AG09309 (cell line): ENCODE measurements at places on chromosomes 1 and 21.

- DNase-seq: no peak
These were observed 32.1 kb upstream of the TNFRSF1B start for GRCh38 chr1:12134716-12135115.

DNA sequence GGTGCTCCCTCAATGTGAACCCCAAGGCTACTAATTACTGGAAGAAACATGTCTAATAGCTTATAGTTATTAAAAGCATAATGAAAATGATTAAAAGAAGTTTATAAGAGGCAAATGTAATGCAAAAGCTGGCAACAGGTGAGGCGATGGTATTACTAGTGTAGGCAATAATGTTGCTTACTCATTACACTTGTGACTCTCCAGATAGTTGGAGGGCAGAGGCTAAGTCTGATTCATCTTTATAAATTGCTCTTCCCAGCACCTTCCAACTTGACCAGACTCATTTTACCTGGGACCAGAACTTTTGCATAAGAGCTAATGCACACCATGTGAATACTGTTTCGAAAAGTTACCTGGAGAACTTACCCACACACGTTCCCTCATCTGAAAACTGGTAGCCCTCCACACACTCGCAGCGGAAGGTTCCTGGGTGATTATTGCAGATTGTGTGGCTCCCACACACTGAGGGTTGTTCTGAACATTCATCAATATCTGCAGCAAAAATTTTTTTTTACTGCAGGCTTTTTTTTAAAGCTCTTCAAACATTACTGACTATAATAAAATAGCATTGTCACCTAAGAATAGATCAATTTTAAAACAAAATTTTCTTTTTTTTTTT, 48.0 kb downstream of the NID1 start:
- DNase-seq: no peak

GRCh38 chr1:21313203-21313885, 23.1 kb upstream of the ECE1 start:
- no peak for DNase-seq

DNA sequence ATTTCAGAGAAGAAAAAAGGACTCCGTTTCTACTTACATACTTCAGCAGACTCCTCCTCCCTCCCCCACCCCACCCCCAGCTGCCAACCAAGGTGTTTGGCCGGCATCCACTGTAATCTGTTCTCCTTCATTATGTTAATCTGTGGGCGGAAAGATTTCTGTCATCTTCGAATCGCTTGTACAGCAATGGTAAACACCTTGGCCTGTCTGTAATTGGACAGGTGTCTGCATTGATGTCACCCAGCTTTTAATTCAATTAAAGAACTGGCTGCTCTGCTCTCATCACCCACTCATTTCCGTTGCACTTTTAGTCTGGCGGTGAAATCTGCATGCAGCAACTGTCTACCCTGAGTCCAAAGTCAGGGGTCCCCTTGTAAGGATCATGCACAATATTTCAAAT, 368.6 kb downstream of the USH2A start:
- no peak for DNase-seq

DNA sequence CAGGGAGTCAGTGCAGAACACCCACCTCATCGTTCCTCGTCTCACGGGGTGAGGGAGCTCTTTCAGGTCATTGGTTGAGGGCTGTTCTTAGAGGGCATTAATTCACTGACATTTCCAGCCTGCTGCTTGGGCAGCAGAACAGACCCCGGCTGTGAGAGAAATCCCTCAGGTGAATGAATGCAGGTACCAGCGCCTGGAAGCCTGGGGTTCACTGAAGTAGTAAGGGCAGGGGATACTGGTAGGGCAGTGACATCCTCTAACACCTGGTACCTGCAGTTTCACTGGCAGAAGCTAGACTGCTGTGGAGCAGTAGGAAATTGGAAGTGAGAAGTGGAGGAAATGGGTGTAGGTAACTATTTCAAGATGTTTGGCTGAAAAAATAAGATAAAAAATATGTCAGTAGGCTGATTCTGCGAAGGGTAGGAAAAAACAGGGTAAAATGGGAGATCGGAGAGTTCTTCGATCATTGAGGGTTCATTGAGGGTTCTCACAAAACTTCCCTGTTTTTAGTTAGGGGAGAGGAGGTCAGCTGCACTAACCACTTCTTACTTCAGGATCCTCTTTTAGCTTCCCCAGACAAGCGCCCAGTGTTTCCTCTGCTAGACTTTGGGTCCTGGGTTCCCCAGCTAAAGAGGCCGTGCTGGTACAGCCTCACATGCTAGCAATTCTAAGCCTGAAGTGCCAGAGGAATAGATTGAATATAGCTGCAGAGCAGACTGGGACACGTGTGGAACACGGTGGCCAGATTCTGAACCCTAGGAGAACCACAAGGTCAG, 55.2 kb downstream of the RNF220 start:
- DNase-seq: no peak

DNA sequence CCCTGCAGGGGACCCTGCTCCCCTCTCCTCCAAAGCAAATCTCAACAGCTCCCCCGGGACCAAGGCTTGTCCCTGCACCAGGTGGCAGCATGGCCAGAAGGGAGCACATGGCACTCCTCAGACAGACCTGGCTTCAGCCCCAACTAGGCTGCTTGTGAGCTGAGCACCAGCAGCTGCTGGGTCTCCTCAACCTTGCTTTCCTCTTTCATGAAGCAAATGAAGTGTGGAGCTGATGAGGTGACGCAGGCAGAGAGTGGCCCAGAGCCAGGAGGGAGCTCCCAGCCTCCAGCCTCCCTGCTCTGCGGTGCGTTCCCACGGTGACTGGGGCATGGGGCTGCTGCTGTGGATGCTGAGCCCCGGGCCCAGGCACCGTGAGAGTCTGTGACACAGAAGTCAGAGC, 34.0 kb downstream of the MEGF6 start:
- DNase-seq: no peak

GRCh38 chr1:47821760-47822159, 175.4 kb downstream of the TRABD2B start:
- no peak for DNase-seq

DNA sequence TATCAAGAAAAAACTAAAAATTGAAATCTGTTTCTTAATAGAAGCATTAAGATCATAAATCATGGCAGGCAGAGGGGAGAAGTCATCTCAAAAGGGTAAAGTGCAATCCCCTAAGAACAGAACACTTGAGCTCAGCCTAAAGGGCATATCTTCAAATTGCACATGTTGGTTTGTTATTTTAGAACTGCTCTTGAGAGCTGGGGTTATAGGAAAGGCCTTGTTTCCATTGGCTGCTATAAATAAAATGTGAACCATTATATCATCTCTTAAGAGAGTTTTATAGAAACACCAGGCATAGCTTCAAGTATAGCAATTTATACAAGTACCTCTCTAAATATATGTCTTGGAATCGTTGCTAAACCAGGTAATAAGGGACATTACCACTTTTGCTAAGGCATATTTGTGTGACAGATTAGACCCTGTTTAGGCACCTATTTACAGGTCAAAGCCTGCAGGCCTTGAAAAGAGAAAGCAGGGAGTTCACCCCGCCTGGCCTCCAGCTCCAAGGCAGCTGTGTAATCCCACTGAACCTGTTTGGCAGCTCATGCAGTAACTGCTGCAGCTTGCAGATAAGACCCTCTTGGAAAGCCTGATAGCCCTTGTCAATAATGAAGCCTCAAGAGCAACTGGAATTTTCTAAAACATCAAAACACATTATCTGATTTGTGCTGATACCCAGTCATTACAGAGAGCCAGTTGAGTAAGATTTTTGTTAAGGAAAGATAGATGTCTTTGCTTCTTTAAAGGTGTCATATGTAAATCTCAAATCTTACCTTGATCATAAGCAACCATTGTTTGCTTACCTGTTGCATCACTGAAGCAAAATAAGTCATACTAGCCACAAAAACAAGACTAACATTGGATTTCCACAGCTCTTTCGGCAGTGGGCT, 24.2 kb upstream of the SYDE2 start:
- no peak for DNase-seq

DNA sequence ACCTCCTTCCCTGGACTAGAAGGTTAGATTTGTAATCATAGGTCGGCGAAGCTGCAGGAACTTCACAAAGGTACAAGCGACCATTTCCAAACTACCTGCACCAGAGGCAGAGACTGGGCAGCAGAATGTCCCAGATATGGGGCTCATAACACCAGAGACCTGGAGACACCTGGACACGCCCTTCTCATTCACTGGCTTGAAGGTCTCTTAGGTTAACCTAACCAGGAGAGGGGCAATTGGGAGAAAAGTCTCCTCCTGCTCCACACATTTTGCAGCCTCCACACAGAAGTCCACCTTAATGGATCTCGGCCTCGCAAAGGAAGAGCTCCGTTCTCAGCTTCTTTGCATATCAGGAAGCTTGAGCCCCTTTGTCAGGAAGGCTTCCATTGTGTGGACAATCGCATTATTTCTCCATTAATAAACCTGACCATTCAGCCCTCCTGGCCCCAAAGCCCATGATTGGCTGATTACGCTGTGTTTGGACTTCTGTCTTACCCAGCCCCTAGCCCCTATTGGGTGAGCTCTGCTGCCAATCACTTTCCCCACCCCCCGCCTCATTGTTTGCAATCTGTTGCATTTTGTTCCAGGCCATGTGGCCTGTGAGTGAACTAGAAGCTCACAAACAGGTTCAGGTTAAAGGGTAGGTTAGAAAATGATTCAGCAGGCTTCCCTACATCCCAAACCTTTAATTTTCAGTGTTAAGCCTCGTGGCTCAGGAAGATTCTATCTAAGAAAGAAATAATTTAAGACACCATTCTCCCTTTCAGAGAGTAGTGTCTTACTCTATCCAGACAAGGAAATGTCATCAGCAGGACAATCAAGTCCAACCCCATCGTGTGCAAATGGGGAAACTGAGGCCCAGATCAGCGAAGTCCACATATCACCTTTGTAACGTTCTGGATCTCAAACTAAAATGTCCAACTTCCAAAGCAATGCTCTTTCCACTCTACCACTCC, 2.8 kb downstream of the MYCL start:
- no peak for DNase-seq

DNA sequence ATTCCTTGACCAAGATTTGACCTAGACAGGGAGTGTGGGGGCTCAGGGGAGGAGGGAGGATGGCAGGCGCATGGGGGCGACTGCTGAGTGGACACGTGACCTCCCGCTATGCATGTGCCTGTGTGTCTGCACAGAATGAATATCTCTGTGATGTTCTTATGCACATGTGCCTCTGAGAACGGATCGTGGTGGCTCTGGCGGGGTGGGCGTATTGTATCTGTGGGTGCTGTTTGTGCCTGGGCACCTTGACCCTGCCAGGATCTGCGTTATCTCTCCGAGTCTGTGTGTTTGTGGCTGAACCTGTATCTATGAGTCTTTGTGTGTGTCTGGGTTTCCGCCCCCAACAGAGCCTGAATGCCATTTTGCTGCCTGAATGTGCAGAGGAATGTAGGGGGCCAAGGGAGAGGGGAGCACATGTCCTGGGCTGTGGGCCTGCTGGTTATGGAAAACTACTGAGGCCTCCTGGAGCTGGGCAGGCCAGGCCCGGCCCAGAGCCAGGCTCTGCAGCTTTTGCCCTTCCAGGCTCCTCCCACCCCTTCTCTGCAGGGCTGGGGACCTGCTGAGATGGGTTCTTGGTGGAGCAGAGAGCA, 102.5 kb downstream of the EBNA1BP2 start:
- no peak for DNase-seq

DNA sequence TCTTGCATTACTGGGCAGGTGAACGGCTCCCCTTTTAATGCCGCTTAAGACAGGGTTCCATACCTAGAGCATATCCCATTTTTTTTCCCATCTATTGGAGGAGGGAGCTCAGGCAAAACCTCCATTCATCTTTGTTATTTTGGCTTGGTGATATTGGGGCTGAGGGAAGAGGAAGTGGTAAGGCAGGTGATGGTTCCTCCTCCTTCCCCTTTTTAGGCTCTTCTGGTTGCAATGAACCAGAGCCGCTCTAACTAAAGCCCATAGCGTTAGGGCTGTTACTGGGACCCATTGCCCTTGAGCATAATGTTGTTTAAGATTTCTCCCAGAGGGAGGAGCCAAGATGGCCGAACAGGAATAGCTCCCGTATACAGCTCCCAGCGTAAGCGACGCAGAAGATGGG, 21.1 kb downstream of the PYHIN1 start:
- DNase-seq: no peak

DNA sequence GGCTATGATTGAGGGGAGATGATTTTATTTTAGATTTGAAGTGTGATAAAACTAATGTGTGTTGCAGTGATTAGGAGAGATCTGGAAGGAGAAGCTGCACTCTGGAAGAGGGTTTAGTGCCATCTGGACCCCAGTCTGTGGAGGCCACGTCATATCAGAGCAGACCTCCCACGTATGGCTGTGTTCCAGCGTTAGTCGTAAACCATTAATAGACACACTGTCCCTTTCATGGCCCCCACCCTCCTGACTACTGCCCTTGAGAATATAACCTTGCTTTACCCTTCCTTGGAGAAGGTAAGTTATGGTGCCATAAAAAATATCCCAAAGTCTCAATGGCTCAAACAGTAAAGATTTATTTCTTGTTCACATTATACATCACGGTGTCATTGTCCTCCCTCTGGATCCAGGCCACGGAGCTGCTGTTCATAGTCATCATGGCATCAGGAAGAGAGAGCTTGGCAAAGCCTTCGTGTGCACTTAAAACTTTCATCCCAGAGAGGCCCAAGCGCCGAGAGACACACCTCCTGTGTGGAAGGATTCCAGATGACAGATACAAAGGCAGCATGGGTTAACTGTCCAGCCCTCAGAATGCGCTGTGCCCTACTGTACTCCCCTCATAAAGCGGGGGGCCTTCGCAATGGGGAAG, 33.2 kb downstream of the RHOU start:
- DNase-seq: no peak

DNA sequence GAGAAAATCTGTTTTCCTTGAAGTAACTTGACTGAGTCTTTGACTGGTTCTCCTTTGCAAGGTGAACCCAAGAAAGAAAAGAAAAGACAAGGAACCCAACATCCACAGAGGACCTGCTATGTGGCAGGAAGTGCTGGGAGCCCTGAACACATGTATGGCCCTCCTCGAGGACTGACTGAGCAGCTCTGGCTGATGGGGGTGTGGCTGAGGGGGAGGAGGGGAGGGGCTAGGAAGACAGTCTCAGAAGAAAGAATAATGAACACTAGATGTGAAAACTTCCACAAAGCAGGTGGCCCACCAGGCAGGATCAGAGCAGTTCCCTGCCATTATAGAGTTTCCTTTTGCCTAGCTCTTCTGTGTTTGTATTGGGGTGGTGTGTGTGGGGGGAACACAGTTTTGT, 26.1 kb downstream of the NENF start:
- DNase-seq: no peak

- no peak for DNase-seq
These were observed 80.0 kb downstream of the VCAM1 start for GRCh38 chr1:100799548-100799947.

- DNase-seq: peak; percentile 46
These were observed 40.6 kb downstream of the AKNAD1 start for GRCh38 chr1:108816049-108816893.
